ENCODE measurements at places on chromosomes 2 and 18.

GRCh38 chr2:99317161-99317872 lies 16.3 kb upstream of the LYG1 start:
- no peak for DNase-seq

GRCh38 chr2:159584796-159585195 lies 31.6 kb downstream of the BAZ2B start:
- no peak for DNase-seq

DNA sequence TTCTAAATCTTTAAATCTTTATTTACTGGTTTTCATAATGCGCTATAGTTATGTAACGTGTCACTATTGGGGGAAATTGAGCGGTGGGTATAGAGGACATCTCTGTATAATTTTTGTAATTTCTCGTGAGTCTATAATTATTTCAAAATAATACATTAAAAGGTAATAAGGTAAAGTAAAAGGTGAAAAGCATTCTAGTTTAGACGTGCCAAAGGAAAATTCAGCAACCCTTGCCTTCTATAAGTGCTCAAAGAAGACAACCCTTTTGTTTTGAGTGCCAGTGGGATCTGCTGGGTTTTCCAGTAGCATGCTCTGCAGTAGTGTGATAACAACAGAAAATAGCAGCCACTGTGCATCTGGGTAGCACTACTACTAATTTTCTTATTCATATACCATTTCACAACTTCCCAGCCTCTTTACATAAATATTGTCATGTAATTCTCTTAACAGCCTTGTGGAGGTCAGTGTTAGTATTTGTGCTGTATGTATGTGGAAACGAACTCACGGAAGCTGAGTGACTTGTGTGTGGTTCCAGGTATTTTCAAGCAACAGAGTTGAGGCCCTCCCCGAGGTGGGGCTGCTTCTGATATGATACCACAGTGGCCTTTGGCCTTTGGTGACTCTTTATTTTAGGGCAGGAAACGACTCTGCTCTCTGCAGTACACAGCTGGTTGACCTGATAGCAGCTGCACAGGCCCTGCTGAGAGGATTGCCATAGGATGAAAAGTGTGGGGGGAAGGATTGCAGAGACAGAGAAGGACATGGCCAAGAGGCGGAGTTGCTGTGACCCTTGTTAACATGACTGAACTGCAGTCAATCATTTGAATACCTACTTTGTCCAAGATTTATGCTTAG lies 104.5 kb downstream of the TDRD15 start:
- DNase-seq = peak; percentile 7

- no peak for DNase-seq
These were observed 47.5 kb downstream of the EPAS1 start for GRCh38 chr2:46344706-46345105.

DNA sequence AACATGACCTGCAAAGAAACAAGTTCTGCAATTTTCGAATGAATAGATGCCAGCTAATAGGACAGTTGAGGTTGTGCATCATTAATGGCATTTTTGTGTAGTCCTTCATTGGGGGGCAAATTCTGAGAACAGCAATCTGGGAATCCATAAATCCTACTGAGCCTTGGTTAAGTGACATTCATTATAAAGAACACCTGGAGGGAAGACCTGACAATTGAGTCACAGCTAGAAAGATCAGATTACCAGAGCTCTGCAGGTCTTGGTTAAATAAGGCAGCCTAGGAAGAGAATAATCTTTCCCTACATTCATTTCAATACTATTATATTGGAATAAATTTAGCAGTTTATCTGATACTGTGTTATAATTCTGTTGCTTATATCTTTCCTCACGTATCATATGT lies 14.3 kb downstream of the KCNH7 start:
- no peak for DNase-seq

DNA sequence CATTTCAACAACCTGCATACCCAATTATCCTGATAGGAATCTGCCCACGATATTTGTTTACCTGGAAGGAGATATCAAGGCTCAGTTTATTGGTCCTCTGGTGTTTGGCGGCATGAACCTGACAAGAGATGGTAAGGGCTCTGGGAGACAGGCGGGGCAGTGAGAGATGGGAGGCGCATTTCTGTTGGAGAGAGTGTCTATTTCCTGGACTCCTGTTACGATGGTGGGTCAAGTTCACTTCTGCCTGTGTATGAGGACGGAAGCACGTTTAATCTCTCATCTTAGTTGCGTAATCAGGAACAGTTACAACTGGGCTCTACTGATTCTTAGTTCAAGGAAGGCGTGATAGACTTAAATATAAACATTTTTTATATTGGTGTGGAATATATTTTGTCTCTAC lies 8.9 kb downstream of the PDCL3 start:
- DNase-seq = no peak

DNA sequence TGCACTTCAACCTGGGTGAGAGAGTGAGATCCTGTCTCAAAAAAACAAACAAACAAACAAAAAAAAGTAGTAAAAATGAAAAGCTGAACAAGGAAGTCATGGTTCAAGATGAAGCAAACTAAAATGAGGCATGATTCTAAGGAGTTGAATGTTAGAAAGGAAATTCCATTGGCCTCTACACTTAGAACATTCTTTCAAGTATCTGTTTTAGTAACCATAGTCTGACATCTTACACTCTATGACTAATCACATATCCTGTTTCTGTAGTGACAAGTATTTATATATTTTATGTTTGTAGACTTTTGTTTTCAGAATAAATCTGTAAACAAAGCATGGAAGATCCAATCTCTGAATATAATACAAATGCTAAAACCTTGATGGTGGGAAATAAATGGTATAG lies 164.1 kb downstream of the KIAA1328 start:
- DNase-seq = peak; percentile 23

GRCh38 chr2:27186613-27187345 lies 25.1 kb upstream of the ATRAID start:
- DNase-seq = no peak

GRCh38 chr2:197538412-197538811 lies 22.5 kb downstream of the MOB4 start:
- no peak for DNase-seq

GRCh38 chr18:57337890-57338289 lies 14.5 kb upstream of the ST8SIA3 start:
- DNase-seq = no peak

- no peak for DNase-seq
These were observed 24.4 kb downstream of the EHD3 start for GRCh38 chr2:31258351-31258750.

DNA sequence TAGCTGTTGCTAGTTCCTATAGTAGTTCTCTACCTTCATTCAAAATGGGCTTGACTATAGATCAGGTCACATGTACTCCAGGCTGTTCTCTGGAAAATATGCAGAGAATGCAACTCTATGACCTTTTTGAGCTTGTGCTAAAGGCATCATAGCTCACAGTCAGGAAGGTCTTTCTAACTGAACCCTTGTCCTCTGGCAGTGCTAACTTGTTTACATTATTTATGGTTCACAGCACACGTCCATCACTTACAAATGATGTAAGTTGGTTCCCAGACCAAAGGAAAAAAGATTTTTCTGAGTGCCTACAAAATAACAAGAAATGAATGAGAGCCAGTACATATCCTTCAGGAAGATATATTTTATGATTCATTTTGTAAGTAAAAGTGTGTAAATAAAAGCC lies 236.1 kb downstream of the GCA start:
- DNase-seq = no peak

GRCh38 chr2:235460548-235461047 lies 33.2 kb upstream of the AGAP1 start:
- DNase-seq = no peak

DNA sequence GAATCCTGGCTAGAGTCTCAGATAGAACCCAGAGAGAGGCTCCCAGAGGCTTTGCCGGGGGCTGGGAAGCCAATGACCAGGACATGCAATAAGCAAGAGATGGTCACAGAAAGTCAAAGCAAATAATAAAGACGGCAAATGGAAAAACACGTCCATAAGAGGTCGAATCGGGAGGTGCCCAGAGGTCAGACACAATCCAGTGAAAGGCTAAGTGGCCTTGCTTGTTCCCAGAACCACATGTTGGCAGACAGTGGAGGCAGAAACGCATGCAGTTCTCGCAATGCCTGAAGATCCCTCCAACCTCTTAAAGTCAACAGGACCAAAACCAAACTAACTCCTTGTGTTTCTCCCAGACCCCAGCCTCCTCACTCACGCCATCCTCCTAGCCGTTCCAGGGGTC lies 3.0 kb downstream of the CYB5A start:
- no peak for DNase-seq

GRCh38 chr2:33118651-33119050 lies 171.9 kb downstream of the LTBP1 start:
- DNase-seq = no peak

DNA sequence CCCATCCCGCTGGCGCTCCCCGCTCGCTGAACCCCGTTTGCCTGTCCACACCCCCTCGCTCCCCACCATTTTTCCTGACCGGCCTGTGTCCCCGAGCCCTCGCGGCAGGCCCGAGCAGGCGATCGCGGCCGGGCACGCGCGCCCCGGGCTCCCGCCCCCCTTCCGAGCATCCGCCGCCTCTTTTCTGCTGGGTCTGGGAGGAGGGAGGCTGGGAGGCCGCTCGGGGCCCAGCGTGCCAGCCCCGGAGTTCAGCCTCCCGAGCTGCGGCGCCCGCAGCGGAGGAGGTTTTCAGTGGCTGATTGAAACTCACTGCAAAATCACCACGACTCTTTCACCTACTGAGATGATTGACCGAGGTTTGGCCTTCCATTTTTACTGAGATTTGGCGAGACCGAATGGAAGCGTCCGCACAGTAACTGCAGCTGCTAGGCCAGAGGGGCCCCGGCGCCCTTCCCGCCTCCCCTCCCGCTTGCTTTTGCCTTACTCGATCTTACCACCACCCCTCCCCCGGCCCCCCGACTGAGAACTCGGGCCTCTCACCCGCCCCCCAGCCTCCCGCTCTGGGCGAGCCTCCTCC lies 4.8 kb downstream of the SOX11 start:
- no peak for DNase-seq

DNA sequence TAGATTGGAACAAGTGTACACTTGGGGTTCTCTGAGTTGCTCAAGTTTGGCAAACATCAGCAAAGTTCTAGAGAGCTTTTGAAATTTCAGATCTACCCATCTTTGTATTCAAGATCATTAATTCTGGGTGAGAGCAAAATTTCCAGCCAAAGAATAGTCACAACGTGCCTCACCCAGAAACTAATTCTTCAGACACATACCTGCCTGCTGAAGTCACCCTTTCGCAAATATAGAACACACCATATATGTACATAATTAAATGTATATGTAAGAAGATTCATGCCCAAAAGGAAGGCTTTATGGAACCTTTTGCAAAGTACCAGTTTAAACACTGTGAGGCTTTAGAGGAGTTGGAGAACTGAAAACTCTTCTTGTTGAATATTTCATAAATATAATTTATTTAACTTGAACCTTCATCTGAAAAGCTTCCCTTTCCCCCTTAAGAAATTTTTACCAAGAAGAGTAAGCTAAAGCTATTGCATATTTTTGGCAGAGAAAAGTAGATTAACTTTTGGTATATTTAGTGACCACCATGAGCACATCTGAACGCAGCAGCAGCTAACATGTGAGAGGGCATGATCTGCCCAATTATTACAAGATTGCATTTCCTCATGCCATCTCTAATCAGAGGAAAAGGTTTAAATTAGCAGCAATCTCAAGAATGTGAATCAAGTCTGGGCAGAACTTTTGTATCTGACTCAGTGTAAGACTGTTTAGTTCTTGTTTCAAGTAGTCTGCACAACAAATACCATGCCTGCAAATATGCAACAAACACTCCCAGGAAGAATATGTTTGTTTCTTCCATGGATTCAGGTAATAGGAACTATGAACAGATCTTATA lies 8.2 kb downstream of the RND3 start:
- peak; percentile 15 for DNase-seq

DNA sequence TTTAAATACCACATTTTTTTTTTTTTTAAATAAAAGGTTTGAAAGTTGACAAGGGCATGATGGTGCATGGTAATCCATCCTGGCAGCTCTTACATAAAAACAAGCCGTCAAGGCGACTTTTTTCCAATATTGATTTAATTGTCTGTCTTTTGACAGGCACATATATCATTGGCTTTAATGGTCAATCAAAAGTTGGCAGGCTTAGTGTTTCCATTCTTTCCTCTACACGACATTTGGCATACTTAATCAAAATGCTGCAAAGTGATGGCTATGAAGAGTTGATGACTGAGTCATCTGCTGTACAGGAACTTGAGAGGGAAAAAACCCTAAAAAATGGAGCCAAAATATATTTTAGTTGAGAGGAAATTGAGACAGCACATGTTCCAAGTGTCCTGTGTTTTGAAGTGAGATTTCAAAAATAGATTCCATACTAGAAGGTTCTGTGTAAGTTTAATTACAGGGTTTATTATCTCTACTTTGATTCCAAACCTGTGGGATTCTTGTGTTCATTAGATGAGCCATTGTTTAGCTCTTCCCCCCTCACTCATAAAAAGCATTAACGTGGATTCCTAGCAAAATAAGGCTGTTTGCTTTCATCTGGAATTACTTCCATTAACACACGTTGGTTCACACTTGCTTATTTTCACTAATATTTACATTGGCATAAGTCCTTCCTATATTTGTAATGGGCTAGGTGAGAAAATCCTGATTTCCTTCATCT lies 3.2 kb downstream of the TSHZ1 start:
- DNase-seq = no peak

- no peak for DNase-seq
These were observed 16.2 kb downstream of the ARHGAP25 start for GRCh38 chr2:68750592-68751396.

- DNase-seq = no peak
These were observed 62.8 kb upstream of the SP3 start for GRCh38 chr2:174027956-174028355.

DNA sequence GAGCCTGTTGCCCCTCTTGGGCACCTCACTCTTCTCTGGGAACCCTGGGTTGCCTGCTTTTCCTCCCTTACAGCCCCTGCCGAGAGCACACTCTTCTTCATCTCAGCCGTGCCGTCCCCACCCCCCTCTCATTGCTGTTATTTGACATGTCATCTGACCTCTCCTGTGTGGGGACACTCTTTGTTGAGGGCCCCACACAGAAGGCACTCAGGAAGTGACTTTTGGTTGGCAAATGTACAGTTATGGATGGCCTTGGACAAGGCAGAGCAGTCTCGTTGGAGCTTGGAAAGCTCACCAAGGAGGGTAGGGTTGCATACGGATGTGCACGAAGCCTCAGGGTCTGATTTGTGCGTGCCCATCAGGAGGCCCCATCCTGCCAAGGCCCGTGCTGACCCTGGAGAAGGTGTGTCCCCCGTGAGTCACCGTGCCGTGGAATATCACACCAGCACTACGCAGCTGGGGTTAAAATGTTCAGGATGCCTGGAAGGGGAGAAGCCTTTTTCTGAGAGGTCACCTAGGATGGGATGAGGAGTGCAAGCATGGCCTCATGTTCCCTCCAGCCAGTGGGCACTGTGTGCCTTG lies 93.9 kb downstream of the CTIF start:
- no peak for DNase-seq

DNA sequence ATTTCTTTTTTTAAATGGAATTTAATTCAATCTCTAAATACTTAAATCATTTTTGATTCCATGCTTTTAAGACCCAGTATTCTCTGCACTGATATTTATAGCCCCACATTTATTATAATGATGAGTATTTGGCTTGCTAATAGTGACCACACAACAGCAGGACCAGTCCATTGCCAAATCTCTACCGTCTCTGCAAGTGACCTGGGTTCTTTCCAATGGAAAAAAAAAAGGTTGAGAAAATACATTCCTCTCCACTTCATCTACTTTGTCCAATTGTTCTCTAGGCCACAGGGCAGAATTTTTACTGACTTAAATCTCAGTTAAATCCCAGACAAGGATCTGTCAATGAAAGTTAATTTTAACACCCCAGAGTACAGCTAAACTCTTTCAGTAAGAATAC lies 20.5 kb downstream of the GRB14 start:
- no peak for DNase-seq

Data from RKO (cell line).